ENCODE measurements at places on chromosomes 4 and X. TPM values are rescaled to one million over a fixed set of nuclear protein-coding genes. Genes with fewer than 3 reads are reported as not detected.

Gene BMP3
- 26.4 TPM for total RNA-seq

DNA sequence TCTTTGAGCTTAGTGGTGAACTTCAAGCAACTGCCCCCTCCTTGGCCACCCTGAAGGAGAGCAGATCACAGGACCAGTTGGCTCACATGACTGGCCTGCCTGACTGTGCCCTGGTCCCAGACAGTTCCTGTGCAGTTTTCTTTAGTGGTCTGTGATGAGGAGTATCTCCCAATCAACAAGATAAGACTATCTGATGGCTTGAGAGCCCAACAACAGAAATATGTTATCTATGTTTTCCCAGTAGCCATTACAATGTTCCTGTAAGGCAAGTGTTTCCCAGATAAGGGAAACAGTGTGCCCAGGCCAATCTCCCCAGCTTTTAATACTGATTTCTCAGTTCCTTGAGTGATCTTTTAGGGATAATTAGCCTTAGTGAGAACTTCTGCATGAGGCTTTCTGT, 14.2 kb upstream of the TIMM8A start:
- no peak for DNase-seq
- H3K27me3 ChIP-seq: no peaks in the 10 kb centered on the region
- H3K4me1 ChIP-seq: no peaks in the 10 kb centered on the region

Gene ARX
- total RNA-seq: 1.0 TPM

GRCh38 chrX:140712413-140713173, 3.0 kb downstream of the LINC00632 start:
- no peak overlapping the region for H3K27ac ChIP-seq
- no peaks in the 10 kb centered on the region for H3K27me3 ChIP-seq
- H3K4me1 ChIP-seq: no peaks in the 10 kb centered on the region

GRCh38 chr4:94976371-94977011, 218.7 kb downstream of the BMPR1B start:
- H3K4me1 ChIP-seq: no peaks in the 10 kb centered on the region
- no peak overlapping the region for H3K27ac ChIP-seq
- no peak for DNase-seq
- no peaks in the 10 kb centered on the region for H3K36me3 ChIP-seq
- H3K27me3 ChIP-seq: no peaks in the 10 kb centered on the region
- no peak overlapping the region for H3K4me3 ChIP-seq

GRCh38 chr4:83340692-83341343, 6.2 kb upstream of the HPSE start:
- no peaks in the 10 kb centered on the region for H3K4me1 ChIP-seq
- H3K4me3 ChIP-seq: no peak overlapping the region
- H3K36me3 ChIP-seq: no peaks in the 10 kb centered on the region
